ENCODE measurements at places on chromosomes 5 and 9.
A peak's percentile ranks its signal among the peaks of the same experiment; 100 is the strongest.

DNA sequence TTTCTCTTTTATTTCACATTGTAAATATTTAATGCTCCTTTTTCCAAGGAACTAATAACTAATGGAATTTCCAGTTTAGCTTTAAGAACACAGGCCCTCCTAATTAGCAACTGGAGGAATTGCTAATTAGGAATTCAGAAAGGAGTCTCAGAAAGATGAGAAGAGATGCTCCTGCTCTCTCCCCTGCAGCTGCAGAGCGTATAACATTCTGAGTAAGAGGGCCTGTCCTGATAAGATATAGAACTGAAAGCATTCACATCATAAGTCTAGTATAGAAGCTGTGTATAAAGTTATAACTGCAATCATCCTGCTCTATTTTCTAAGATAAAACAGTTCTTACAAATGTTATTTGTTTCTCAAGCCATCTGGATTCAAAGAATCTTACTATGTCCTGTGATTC, 83.2 kb downstream of the DTWD2 start:
- no peak for DNase-seq

DNA sequence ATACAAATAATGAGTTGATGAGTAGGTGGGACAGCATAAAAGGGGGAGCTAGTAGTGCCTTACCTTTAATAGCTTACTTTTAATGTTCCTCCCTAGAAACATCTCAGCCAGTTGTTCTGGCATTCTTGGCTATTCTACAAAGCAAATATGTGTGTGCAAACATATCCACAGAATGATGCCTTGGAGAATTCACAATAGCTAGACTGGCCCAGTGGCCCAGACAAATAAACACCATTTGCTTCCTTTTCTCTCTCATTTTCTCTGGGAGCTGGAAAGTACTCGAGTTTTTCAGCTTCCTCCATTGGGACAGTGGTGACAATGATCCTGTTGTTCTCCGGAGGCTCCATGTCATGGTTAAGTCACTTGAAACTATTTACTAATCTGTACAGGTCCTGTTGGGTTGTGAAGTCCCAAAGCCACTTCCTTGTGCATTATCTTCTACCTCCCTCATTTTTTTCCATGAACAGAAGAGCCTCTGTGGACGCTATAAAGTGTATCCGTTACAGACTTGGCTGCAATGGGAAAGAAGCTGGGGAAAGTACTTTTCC, 122.9 kb downstream of the DMAC1 start:
- DNase-seq: no peak

DNA sequence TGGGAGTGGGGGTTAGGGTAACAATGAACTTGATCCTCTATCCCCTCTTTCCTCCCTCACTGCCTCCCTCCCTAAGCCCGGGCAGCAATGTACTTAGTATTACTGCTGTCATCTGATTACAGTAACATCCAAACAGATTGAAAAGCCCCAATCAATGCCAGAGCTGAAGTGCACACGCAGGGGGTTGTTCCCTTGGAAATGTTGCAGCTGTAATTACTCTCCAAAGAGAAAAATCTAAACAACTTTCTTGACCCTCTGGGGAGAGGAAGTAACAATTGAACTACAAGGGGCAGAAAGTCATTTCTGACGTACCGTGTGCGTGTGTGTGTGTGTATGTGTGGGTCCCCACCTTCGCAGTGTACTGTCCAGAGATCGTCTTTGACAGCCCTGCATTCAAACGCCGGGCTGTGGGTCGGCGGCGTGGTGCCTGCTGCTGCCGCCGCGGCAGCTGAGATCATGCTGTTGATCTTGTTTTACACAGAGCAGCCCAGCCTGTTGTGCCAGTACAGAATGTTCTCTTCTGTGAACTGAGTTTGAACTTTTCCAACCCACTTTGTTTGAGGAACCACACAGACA, 66.0 kb upstream of the KLF9 start:
- peak; percentile 53 for DNase-seq

DNA sequence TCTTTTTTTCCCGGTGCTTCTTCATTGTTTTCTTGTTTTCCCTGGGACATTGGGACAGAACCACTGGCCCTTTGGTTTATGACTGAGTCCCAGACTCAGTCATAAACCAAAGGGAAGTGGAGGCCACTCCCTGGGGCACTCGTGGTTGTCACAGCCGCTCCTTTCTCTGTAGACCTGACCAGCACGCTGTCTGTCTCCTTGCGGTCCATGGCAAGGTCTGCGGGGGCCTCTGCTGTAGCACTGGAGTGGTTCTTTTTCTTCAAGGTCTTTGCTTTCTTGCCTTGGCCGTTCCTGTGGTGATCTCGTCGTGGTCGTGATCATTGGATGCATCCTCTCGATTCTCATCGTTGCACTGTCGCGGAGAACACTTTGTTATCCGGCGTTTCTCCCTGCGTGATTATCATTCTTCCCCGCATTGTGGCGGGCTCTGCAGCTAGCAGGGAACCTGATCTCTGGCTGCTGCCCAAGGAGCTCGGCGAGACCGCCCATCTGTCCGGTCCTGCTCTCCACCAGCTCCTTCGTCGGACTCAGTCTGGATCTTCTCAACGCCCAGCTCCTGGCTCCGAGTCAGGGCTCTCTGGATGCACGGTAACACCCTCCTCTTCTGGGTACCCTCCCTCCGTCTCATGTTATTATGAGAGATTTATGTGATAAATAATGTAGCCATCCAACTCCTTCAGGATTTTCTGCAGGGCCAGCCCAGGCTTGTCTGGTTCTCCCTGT, 43.5 kb upstream of the MPDZ start:
- no peak for DNase-seq

GRCh38 chr9:91301161-91301560, 60.6 kb downstream of the AUH start:
- DNase-seq: no peak

DNA sequence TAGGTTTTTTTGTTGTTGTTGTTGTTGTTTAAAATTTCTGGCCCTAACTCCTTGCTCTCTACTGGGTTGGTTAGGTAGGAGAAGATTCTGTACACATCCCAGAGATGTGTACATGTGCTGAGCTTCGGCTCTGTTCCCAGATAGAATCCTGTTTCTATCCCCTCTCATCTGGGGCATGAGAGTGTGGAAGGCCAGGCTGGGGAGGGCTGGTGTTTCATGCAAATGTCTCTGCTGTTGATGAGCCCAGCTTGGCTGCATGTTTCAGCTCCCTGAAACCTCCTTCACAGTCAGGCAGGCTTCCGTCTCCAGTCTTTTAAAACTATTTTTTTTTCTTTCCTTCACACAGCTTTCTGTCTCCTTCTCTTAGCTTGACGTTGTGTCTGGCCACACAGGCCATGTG, 526.9 kb upstream of the KLF4 start:
- no peak for DNase-seq

DNA sequence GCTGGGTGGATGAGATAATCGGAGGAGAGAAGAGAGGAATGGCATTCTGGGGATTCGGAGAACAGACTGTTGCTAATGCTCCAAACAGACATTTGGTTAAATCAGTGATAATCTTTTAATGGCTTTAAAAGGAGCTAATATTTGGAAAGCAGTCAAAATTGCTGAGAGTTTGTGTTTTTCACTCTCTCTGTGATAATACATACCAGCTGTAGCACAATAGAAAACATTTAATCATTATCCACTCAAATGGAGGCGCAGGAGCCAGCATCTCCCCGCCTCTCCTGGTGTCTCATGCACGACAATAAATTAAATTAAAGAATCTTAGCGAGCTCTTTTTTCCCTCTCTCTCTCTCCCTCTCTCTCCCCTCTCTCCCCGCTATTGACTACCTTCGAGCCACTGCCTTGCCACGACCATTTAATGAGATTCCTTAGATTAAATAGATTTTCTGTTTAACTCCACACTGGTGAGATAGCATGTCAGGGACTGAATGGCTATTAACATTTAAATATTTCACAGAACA, 268.6 kb upstream of the MVB12B start:
- no peak for DNase-seq

- no peak for DNase-seq
These were observed 71.0 kb downstream of the BRINP1 start for GRCh38 chr9:119298076-119298853.

DNA sequence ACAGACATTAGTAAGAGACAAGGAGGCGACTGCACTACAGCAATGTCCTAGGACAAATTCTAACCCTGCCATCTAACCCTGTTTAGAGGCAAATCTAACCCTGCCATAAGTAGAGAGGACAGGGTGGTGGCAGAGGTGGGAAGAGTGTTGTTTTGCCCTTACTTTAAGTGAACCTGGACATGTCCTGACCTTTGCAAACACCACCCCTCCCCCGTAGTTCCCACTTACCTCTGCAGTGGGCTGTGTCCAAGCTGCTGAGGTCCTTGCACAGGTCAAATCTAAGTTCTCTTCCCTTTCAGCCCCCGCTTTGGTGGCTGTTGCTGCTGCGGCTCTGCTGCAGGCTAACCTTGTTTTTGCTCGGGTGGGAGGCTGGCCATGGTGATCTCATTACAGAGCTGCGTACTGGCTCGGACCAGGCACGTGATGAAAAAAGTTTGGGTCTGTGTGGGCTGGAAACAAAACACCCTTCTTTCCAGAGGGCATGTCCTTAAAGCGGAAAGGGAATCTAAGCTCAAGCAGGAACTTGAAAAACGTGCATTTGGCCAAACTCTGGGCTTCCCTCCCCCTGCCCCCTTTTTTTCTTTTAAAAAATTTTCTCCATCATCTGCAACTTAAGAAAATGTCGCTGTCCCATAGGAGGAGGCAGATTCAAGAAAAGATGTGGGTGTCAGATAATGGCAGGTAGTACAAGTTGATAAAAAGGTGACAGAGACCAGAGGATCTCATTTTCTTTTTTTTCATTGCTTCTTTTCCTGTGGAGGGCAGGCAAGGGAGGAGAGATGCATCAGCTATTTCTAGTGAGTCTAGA, at the start of gene FAXDC2:
FAXDC2 (minus strand) TSS at position 349 of the 808 bp plus-strand sequence. CDS start 12,425 bp downstream, outside the sequence.
- DNase-seq: peak; percentile 85

DNA sequence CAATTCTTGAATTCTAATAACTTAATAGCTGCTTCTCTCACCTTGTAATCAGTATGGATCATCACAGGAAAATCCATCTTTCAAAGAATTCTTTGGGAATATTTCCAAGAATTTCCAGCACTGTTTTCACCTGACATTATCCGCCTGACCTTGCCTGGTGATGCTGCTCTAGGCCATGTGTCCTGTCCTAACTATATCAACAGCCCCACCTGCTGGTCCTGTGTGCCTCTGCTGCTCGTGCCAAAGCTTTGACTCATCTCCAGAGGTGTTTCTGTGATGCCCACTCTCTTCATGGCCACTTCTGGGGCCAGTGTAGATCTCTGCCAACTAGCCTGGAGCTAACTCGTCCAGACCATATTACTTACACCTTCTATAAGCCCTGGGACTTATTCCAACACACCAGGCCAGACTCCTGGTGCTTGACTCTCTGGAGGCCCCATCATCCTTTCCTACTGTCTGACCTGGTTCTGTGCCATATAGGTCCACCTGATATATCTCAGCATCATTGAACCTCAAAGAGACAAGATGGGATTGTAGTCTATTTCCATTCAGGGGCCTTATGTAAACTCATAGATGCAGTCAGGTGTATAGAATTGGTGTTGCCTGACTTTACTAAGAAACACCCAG, 67.5 kb upstream of the CKMT2 start:
- peak; percentile 27 for DNase-seq

GRCh38 chr9:93662952-93663572, 86.7 kb downstream of the PHF2 start:
- DNase-seq: no peak

- DNase-seq: peak; percentile 86
These were observed 90.1 kb upstream of the LMX1B start for GRCh38 chr9:126523611-126524111.

DNA sequence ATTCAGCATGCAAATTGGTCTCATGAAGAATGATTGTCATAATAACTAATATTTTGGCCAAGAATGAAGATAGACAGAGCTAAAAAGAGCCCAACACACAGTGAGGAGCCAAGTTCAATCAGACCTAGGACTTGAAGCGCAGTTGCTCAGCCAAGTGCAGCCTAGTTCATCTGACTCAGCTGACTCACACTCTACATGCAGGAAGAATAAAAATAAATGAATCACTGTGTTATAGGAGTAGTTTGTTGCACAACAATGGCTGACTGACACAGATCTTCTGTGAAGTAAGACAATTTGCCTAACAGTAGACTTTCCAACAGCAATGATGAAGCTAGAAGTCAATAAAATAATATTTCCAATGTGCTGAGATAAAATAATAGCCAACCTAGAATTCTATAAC, 261.5 kb downstream of the CEMIP2 start:
- DNase-seq: peak; percentile 84

- no peak for DNase-seq
These were observed 42.7 kb upstream of the NFIB start for GRCh38 chr9:14356351-14357265.

DNA sequence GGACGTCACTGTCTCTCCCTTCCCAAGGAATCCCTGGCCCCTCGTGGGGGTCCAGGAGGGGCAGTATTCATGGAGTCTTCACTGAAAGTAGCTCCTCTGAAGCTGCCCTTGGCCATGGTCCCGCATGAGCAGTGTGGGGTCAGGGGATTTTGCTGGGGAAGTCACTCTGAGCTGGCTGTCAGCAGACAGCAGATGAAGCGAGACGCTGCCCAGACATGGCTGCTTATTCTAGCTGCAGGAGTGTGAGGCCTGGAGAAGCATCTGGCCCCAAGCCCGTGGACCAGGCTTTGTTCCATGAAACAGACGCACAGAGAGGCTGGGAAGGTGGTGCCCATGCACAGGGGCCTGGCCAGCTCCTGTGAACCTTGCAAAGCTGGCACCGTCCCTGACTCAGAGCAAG, 21.5 kb upstream of the ASS1 start:
- no peak for DNase-seq

GRCh38 chr9:76704593-76705204, 59.5 kb upstream of the PCA3 start:
- DNase-seq: peak; percentile 90

DNA sequence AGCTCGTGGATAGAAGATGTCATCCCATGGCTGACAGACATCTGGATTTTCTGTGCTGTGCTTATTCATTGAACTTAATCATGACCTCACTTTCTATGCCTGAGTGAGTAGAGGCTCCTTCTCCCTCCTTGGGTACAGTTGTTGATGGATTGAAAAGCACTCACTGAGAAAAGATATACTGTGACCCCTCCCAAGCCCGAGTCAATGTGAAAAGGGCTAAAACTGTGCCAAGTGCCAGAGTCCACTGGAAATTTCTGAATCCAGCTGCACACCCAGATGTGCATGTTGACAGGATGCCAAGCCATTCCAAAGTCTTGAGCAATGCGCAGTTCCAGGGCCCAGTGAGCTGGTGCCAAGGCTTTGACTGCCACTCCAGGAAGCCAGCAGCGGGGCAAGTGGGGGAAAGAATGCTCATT, 473.0 kb downstream of the NTRK2 start:
- no peak for DNase-seq
